ENCODE measurements at places on chromosomes 7 and 10. TPM values are rescaled to one million over a fixed set of nuclear protein-coding genes. Genes with fewer than 3 reads are reported as not detected.

The MRPL32 gene
- total RNA-seq, result 47.2 TPM

DNA sequence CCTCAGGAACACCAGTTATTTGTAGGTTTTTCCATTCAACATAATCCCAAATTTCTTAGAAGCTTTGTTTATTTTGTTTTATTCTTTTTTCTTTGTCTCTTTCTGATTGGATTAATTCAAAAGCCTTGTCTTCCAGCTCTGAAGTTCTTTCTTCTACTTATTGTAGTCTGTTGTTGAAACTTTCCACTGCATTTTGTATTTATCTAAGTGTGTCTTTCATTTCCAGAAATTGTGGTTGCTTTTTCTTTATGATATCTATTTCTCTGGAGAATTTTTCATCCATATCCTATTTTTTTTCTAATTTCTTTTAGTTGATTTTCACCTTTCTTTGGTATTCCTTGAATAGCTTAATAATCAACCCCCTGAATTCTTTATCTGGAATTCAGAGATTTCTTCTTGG lies 58.5 kb downstream of the SLC18A2 start:
- H3K27me3 ChIP-seq, result no peaks in the 10 kb centered on the region
- H3K4me3 ChIP-seq, result no peak overlapping the region
- no peak for DNase-seq
- H3K4me1 ChIP-seq, result no peaks in the 10 kb centered on the region

DNA sequence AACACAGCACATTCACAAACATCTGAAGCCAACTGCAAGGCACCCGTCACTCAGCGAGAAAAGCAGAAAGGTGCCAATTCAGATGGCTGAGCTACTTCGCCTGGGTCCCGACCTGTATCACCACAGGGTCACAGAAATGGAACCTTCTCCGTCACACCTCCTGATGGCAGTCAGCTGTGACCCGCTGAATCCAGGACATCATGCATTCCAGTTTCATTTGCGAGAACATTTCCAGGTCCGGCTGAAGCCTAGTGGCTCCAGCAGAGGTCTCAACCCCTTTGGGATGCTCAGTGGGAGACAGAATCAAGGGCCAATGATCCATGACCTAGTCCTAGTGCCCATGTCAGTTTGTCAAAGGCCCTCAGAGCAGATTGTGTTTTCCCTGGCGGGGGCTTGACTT lies 193.6 kb upstream of the KLF14 start:
- peaks cover 2% of the 10 kb centered on the region for H3K36me3 ChIP-seq
- H3K4me1 ChIP-seq, result peaks cover 50% of the 10 kb centered on the region
- H3K27me3 ChIP-seq, result no peaks in the 10 kb centered on the region
- H3K27ac ChIP-seq, result no peak overlapping the region

DNA sequence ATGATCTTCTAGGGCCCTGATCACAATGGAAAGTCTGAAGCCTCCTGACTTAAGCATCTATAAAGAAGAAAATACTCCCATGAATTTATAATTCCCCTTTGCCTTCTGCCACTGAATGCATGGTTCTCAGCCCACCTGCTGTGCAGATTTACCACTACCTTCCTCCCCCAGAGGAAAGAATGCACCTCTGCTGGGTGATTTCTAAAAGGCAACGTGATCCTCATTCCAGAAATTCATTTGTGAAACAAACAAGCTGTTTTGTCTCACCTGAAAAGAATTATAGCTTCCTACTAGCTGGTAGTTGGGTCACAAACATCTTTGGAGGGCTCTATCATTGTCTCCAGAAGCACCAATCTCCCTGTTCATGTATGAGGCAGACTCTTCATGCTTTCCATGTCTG lies 320.2 kb downstream of the CDC14C start:
- H3K27me3 ChIP-seq, result no peaks in the 10 kb centered on the region
- no peak overlapping the region for H3K4me3 ChIP-seq
- H3K36me3 ChIP-seq, result no peaks in the 10 kb centered on the region
- no peak for DNase-seq
- H3K27ac ChIP-seq, result no peak overlapping the region

GRCh38 chr10:35554461-35555056 lies 50.6 kb upstream of the GJD4 start:
- no peaks in the 10 kb centered on the region for H3K4me1 ChIP-seq
- no peak overlapping the region for H3K4me3 ChIP-seq
- no peak for DNase-seq

- H3K36me3 ChIP-seq, result no peaks in the 10 kb centered on the region
- no peak overlapping the region for H3K27ac ChIP-seq
- H3K27me3 ChIP-seq, result no peaks in the 10 kb centered on the region
- no peaks in the 10 kb centered on the region for H3K4me1 ChIP-seq
Measured at GRCh38 chr10:55495555-55495954, 694.5 kb upstream of the PCDH15 start.

DNA sequence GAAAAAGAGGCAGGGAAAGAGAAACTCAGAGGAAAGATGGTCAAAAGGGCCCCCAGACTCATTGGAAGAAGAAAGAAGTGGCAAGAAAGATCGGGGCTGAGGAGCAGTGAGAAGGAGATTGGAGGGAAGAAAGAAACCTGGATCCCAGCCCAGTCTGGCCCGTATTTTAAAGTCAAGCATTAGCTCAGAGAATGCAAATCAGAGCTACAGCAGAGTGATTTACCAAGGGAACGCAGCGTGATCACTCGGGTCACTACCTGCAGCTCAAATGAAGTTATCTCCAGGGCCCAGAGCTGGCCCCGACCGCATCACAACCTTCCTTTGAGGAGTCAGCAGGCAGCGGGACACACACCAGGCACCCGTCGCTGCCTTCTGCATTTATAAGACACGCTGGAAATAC lies 72.8 kb downstream of the CARD11 start:
- no peaks in the 10 kb centered on the region for H3K4me1 ChIP-seq
- H3K36me3 ChIP-seq, result no peaks in the 10 kb centered on the region
- DNase-seq, result no peak
- H3K4me3 ChIP-seq, result no peak overlapping the region
- H3K27ac ChIP-seq, result no peak overlapping the region

- H3K27me3 ChIP-seq, result no peaks in the 10 kb centered on the region
- H3K4me3 ChIP-seq, result no peak overlapping the region
- H3K4me1 ChIP-seq, result no peaks in the 10 kb centered on the region
- H3K36me3 ChIP-seq, result no peaks in the 10 kb centered on the region
- no peak overlapping the region for H3K27ac ChIP-seq
Measured at GRCh38 chr10:120480848-120481247, 23.8 kb downstream of the PLPP4 start.

- no peaks in the 10 kb centered on the region for H3K36me3 ChIP-seq
- peaks cover 3% of the 10 kb centered on the region for H3K4me1 ChIP-seq
- H3K27me3 ChIP-seq, result no peaks in the 10 kb centered on the region
- no peak overlapping the region for H3K27ac ChIP-seq
- DNase-seq, result no peak
Measured at GRCh38 chr7:95509199-95509598, 23.5 kb downstream of the ASB4 start.

DNA sequence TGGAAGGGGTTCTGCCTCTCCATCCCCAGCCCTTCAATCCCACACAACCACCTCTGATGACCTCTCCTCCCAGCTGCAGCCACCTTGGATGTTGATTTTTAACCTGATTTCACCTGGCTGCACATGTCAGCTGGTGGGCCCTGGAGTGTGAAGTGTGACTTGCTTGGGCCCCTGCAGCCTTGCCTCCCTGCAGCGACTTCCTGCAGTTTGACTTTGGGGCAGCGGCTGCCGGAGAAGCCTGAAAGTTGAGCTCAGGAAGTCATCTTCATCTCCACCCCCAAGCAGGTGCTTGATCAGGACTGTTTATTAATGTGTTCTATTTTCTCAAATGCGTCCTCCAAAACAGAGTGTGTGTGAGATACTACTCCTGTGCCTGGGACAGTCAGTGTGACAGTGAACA lies 675.2 kb upstream of the GALNT17 start:
- H3K4me3 ChIP-seq, result no peak overlapping the region
- DNase-seq, result no peak
- no peak overlapping the region for H3K27ac ChIP-seq
- peaks cover 4% of the 10 kb centered on the region for H3K4me1 ChIP-seq

The ADCY1 gene
- total RNA-seq, result 0.72 TPM

DNA sequence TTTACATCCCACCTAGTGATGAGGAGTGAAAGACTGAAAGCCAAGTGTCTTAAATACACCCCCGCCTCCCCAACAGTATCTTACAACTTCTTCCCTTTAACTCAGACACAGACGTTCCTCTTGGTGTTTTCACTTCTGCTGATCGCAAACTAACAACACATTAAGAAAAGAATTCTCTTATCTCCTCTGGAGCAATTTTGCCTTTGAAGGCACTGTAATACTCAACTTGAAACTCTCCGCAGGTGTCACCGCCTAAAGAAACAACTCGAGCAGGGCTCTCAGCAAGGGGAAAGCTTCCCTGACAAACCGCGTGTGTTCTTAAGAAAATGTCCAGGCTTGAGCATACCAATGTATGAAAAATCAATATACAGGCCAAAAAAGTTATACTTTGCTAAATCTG lies 452 bp downstream of the SEMA3C start:
- peak overlapping the region; percentile 66 for H3K4me3 ChIP-seq
- peak overlapping the region; percentile 75 for H3K27ac ChIP-seq
- DNase-seq, result no peak
- H3K4me1 ChIP-seq, result peaks cover 16% of the 10 kb centered on the region
- no peaks in the 10 kb centered on the region for H3K36me3 ChIP-seq

DNA sequence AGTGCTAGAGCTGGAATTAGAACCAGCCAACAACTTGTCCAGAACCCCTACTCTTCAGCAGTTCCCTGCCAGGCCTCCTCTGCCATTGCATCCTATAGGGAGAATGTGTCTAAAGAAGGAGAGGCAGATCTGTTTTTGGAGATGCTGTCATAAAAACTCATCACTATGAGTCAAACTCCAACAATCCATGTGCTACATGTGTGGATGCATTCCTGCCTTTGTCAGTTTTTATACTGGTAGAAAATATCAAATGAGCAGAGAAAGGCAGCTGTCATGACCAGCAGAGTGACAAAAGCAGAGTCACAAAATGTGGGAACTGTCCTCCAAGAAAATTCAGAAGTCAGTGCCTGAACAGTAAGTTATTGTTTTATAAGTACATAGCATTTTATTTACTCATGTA lies 93.0 kb downstream of the ABLIM1 start:
- DNase-seq, result no peak
- no peaks in the 10 kb centered on the region for H3K4me1 ChIP-seq
- no peak overlapping the region for H3K4me3 ChIP-seq

GRCh38 chr7:124086843-124087242 lies 54.0 kb upstream of the TMEM229A start:
- DNase-seq, result no peak
- H3K27ac ChIP-seq, result no peak overlapping the region
- H3K27me3 ChIP-seq, result no peaks in the 10 kb centered on the region
- no peak overlapping the region for H3K4me3 ChIP-seq
- H3K4me1 ChIP-seq, result no peaks in the 10 kb centered on the region

DNA sequence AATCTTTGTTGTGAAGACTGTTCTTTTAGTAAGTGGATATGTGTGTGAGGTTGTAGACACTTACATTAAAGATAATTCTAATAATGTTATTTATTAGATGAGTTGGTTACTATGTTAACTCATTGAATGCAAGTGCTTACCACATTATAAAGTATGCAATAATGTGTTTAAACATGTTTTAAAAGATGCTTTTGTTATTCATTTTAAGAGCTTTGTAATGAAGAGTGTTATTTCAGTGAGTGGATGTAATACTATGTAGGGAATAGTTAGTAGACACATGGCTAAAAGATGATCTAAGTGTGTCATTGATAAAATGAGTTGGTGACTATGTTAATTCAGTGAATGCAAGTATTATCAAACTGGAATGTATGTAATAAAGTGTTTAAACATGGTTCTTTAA lies 70.0 kb upstream of the VOPP1 start:
- no peaks in the 10 kb centered on the region for H3K27me3 ChIP-seq
- H3K36me3 ChIP-seq, result no peaks in the 10 kb centered on the region
- H3K27ac ChIP-seq, result no peak overlapping the region
- no peak overlapping the region for H3K4me3 ChIP-seq
- no peak for DNase-seq
- no peaks in the 10 kb centered on the region for H3K4me1 ChIP-seq

All from suprapubic skin (tissue), 4 donors.